Activated CD4-positive, alpha-beta memory T cell treated with anti-CD3 and anti-CD28 coated beads for 36 hours (primary cell): ENCODE measurements at places on chromosomes 16 and 17.

- no peaks in the 10 kb centered on the region for H3K36me3 ChIP-seq
- no peak for DNase-seq
- H3K27me3 ChIP-seq: no peaks in the 10 kb centered on the region
- no peaks in the 10 kb centered on the region for H3K4me1 ChIP-seq
Measured at GRCh38 chr17:64412944-64413381, 22.3 kb upstream of the PECAM1 start.

DNA sequence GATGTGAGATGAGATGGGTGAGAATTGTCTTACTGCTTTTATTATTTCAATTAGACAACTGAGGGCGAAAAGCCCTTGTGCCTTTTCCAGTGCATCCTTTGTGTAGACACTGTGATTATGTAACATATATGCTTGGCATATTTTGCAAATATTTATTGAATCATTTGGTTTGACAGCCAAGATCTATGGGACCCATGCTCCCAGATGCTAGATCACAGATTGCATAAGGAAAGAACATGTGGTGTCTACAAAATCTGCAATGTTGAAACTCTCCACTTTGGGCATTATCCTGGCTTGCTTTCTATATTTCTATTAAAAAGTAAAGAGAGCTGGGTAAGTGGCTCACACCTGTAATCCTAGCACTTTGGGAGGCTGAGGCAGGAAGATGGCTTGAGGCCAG is 4.8 kb upstream of the COG1 start:
- H3K4me3 ChIP-seq: no peak overlapping the region
- peaks cover 2% of the 10 kb centered on the region for H3K36me3 ChIP-seq
- no peak for DNase-seq
- H3K27me3 ChIP-seq: no peaks in the 10 kb centered on the region
- peaks cover 6% of the 10 kb centered on the region for H3K4me1 ChIP-seq

DNA sequence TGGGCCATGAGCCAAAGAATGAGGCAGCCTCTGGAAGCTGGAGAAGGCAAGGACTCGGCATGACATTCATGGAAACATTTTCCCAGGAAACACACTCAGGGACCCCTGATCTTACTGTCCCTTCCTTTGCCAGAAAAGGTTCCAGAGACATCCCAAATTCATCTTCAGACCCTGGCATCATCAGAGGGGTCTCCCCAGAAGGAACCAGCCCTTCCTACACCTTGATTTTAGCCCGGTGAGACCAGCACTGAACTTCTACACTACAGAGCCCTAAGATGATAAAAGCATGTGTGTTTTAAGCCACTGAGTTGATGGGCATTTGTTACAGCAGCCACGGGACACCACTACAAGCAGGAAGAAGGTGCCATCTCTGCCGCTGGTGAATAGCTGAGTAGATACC is 262.3 kb downstream of the C16orf95 start:
- H3K36me3 ChIP-seq: no peaks in the 10 kb centered on the region
- no peak for DNase-seq
- no peak overlapping the region for H3K27ac ChIP-seq
- no peak overlapping the region for H3K4me3 ChIP-seq
- peaks cover 18% of the 10 kb centered on the region for H3K27me3 ChIP-seq

DNA sequence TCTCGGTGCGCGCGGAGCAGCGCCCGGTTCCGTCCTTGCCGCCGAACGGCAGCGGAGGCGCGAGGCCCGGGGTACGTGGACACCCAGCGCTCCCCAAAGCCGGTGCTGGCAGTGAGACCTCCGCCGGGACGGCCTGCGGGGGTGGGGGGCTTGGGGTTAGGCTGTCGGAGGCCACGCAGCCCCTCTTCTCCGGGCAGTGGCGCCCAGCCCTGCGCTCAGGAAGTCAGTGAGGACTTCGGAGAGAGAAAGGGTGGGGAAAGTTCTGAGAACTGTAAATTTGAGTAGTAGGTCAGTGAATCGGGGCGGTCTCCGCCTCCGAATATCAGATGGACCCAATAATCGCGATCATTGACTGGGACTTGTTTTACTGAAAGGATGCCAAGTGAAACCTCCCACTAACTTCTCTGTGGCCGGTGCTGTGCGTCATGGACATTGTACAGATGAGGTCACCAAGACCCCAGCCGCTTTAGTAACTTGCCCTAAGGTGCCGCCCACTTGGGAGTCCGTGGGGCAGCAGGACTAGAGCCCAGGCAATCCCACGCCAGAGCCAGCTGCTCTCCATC is 468 bp downstream of the IL4R start:
- peak; percentile 83 for DNase-seq
- peak overlapping the region; percentile 96 for H3K27ac ChIP-seq
- H3K27me3 ChIP-seq: no peaks in the 10 kb centered on the region
- peak overlapping the region; percentile 94 for H3K4me3 ChIP-seq
- H3K36me3 ChIP-seq: peaks cover 33% of the 10 kb centered on the region

DNA sequence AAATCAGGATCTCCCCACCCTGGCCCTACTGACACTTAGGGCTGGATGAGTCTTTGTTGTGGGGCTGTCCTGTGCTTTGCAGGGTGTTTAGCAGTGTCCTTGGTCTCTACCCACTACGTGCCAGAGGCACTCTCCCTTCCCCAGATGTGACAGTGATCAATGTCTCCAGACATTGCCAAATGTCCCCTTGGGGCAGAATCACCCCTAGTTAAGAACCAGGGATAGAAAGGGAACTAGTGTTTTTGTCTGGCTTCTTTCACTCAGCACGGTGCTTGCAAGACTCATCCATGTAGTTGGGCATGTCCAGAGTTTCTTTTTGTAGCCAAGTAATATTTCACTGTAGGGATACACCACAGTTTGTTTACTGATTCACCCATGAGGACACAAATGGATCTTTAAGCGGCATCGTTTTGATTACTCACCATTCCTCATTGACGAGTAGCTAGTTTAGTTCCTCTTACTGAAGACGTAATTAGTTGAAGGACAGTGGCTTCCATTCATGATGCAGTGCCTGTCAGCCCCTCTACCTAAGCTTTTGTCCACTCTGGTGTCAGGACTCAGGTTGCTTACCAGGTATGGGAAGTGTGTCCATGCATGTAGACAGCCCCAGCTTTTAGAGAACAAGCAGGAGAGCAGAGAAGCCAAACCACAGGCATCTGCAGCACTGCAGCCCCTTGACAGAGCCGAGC is 26.0 kb upstream of the ITGB4 start:
- no peak for DNase-seq
- H3K4me1 ChIP-seq: peaks cover 19% of the 10 kb centered on the region
- no peaks in the 10 kb centered on the region for H3K27me3 ChIP-seq
- H3K4me3 ChIP-seq: no peak overlapping the region

- no peak for DNase-seq
- H3K4me1 ChIP-seq: peaks cover 16% of the 10 kb centered on the region
- H3K36me3 ChIP-seq: no peaks in the 10 kb centered on the region
- H3K27ac ChIP-seq: no peak overlapping the region
- H3K27me3 ChIP-seq: no peaks in the 10 kb centered on the region
Measured at GRCh38 chr16:50400312-50400966, 31.7 kb upstream of the BRD7 start.

GRCh38 chr17:61926826-61927207 is 965 bp downstream of the INTS2 start:
- H3K36me3 ChIP-seq: peaks cover 9% of the 10 kb centered on the region
- H3K4me1 ChIP-seq: peaks cover 20% of the 10 kb centered on the region

- H3K27me3 ChIP-seq: no peaks in the 10 kb centered on the region
- DNase-seq: no peak
- H3K36me3 ChIP-seq: peaks cover 21% of the 10 kb centered on the region
- H3K27ac ChIP-seq: no peak overlapping the region
Measured at GRCh38 chr16:75308011-75308410, 56.6 kb upstream of the BCAR1 start.

GRCh38 chr17:79980246-79981043 is 55.2 kb downstream of the TBC1D16 start:
- no peaks in the 10 kb centered on the region for H3K36me3 ChIP-seq
- no peak for DNase-seq
- no peaks in the 10 kb centered on the region for H3K4me1 ChIP-seq
- H3K4me3 ChIP-seq: no peak overlapping the region
- H3K27ac ChIP-seq: no peak overlapping the region
- no peaks in the 10 kb centered on the region for H3K27me3 ChIP-seq

DNA sequence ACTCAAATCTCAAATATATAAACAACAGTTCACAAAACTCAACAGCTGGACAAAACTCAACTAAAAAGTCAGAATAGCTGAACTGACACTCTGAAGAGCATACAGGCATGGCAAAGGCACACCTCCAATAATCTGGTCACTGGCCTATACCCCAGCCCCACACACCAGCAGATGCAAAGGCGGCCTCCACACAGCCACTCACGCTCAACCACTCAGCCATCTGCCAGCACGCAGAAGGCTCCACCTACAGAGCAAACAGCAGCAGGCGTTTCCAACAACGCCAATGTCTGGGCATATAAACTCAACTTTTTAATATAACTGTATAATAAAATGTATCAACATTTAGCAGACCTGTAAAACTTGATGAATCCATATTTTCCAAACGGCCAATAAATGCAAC is 17.2 kb downstream of the USP7 start:
- no peaks in the 10 kb centered on the region for H3K27me3 ChIP-seq
- H3K4me3 ChIP-seq: no peak overlapping the region
- H3K36me3 ChIP-seq: peaks cover 1% of the 10 kb centered on the region
- H3K4me1 ChIP-seq: peaks cover 95% of the 10 kb centered on the region
- DNase-seq: no peak

DNA sequence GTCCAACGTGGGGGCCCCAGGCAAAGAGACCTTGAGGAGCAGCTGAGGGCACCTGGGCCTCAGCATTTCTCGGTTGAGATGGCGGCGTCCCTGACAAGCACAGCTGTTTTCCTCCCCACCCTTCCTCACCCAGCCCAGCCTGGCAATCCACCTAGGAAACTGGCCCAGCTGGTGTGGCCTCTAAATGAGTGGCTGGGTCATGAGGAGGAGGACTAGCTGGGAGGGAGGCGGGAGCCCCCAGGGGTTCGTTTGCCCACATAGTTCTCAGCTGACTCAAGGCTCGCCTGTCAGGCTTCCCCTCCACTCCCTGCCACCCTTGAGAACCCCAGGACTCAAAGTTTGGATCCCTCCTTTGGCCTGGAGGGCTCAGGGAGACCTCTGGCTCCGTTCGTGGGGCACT is 5.9 kb downstream of the RNF222 start:
- H3K4me1 ChIP-seq: peaks cover 10% of the 10 kb centered on the region
- DNase-seq: no peak
- no peak overlapping the region for H3K4me3 ChIP-seq
- H3K36me3 ChIP-seq: no peaks in the 10 kb centered on the region
- H3K27me3 ChIP-seq: peaks cover 3% of the 10 kb centered on the region
- no peak overlapping the region for H3K27ac ChIP-seq

- peaks cover 25% of the 10 kb centered on the region for H3K4me1 ChIP-seq
- H3K27me3 ChIP-seq: no peaks in the 10 kb centered on the region
- no peaks in the 10 kb centered on the region for H3K36me3 ChIP-seq
- no peak overlapping the region for H3K4me3 ChIP-seq
- H3K27ac ChIP-seq: no peak overlapping the region
- no peak for DNase-seq
Measured at GRCh38 chr17:49766918-49767530, 3.1 kb upstream of the FAM117A start.

DNA sequence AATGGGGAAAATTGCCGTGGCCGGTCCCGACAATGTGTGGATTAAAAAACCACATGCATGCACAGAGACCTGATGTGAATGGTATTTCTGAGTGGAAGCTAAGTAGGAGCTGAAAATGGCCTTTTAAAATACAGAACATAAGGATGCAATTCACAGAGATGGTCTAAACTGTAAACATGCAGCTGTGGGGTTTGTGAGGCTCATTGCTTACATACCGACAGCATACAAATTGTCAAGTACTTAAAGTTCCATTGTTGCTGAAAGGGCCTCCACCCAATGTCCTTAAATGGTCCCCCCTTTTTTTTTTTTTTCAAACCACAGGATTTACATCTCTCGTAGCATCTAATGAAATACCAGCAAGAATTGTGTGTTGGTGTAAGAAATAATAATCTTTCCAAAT is 523.2 kb downstream of the MAF start:
- peak overlapping the region; percentile 95 for H3K27ac ChIP-seq
- DNase-seq: no peak
- H3K4me1 ChIP-seq: peaks cover 80% of the 10 kb centered on the region
- no peak overlapping the region for H3K4me3 ChIP-seq
- peaks cover 3% of the 10 kb centered on the region for H3K36me3 ChIP-seq
- peaks cover 4% of the 10 kb centered on the region for H3K27me3 ChIP-seq

- peak overlapping the region; percentile 57 for H3K27ac ChIP-seq
- H3K36me3 ChIP-seq: peaks cover 23% of the 10 kb centered on the region
- DNase-seq: no peak
Measured at GRCh38 chr16:11583166-11583565, 3.6 kb downstream of the LITAF start.

GRCh38 chr16:49179714-49180330 is 101.8 kb downstream of the CBLN1 start:
- no peaks in the 10 kb centered on the region for H3K4me1 ChIP-seq
- H3K4me3 ChIP-seq: no peak overlapping the region
- no peak overlapping the region for H3K27ac ChIP-seq
- H3K27me3 ChIP-seq: no peaks in the 10 kb centered on the region
- no peak for DNase-seq

- peaks cover 39% of the 10 kb centered on the region for H3K27me3 ChIP-seq
- H3K4me3 ChIP-seq: no peak overlapping the region
- H3K36me3 ChIP-seq: no peaks in the 10 kb centered on the region
Measured at GRCh38 chr17:76538281-76538931, 897 bp upstream of the CYGB start.

- peaks cover 42% of the 10 kb centered on the region for H3K36me3 ChIP-seq
- H3K27ac ChIP-seq: no peak overlapping the region
- DNase-seq: no peak
- no peak overlapping the region for H3K4me3 ChIP-seq
Measured at GRCh38 chr16:84496991-84497390, 7.5 kb downstream of the MEAK7 start.

- H3K4me1 ChIP-seq: no peaks in the 10 kb centered on the region
- H3K27me3 ChIP-seq: peaks cover 2% of the 10 kb centered on the region
- DNase-seq: no peak
Measured at GRCh38 chr17:56274491-56274890, 121.2 kb downstream of the ANKFN1 start.

DNA sequence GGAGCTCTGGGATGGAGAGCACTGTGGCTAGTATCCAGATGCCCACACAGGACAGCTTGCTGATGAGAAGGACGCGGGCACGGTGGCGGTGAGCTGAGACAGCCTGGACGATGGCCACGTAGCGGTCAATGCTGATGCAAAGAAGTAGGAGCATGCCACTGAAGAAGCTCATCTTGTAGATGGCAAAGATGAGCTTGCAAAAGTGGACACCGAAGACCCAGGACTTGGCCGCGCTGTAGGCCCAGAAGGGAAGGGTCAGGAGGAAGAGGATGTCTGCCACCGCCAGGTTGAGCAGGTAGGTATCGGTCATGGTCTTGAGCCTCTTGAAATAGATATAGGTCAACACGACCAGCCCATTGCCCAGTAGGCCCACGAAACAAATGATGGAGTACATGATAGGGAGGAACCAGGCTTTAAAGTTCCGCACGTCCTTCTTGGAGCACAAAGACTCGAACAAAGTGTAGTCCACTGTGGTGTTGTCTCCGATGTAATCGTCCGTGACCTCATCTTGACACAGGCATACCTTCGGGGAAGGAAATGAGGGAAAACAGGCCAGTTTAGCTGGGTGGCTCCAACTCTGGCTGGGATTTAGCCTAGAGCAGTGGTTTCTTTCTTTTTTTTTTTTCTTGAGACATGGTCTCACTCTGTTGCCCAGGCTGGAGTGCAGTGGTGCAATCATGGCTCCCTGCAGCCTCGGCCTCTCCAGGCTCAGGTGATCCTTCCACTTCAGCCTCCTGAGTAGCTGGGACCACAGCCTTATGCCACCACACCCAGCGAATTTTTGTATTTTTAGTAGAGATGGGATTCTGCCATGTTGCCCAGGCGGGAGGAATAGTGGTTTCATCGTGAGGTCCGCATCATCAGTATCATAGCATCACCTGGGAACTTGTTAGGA is 9.7 kb downstream of the CCR7 start:
- H3K27ac ChIP-seq: peak overlapping the region; percentile 79
- H3K27me3 ChIP-seq: no peaks in the 10 kb centered on the region
- no peak overlapping the region for H3K4me3 ChIP-seq
